ENCODE measurements at places on chromosomes 6 and 20.

GRCh38 chr20:52766645-52767435 is 205.3 kb upstream of the TSHZ2 start:
- no peak for DNase-seq

GRCh38 chr20:59831916-59832270 is 101.5 kb downstream of the SYCP2 start:
- DNase-seq, result no peak

DNA sequence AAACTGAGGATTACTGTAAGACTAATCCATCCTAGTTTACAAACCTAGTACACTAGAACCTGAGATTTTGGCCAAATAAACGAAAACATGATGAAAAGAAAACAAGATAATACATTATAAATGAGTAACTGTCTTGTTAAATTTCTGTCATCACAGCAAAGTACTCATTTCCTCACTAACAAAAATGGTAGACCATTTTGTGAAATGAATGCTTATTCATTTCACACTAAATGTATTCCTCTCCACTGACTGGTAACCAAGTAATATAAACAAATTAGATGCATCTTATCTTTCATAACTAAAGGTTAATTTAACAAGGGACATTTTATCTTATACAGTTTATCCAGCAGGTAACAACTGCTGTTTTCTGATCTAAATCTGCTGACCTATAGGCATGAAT is 143.7 kb downstream of the REV3L start:
- no peak for DNase-seq

GRCh38 chr6:10880366-10880765 is 1.5 kb downstream of the GCM2 start:
- DNase-seq, result no peak

GRCh38 chr6:136524936-136525413 is 25.2 kb downstream of the MAP7 start:
- DNase-seq, result no peak

Measured in stimulated activated CD8-positive, alpha-beta memory T cell treated with anti-CD3 and anti-CD28 coated beads, Interleukin-15, amount 100 ng/mL, for 48 hours (primary cell).